ENCODE measurements at places on chromosomes 2 and 18.

- no peak for DNase-seq
These were observed 950.6 kb upstream of the LRATD1 start for GRCh38 chr2:13681936-13682335.

DNA sequence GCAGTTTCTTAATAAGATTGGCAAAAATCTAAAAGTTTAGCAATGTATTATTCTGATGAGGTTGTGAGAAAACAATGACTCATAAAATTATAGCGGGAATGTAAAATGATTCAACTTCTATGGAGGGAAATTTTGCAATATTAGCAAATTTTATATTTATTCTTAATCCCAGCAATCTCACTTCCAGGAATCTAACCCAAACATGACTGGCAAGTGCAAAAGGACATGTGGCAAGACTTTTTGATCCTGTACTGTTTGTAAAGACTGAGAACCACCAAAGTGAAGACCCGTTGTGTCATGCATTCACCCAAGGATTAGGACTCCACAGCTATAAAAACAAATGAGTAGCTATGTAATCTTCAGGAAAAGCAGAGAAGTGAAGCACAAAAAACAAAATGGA lies 234.8 kb upstream of the KYNU start:
- DNase-seq: no peak

DNA sequence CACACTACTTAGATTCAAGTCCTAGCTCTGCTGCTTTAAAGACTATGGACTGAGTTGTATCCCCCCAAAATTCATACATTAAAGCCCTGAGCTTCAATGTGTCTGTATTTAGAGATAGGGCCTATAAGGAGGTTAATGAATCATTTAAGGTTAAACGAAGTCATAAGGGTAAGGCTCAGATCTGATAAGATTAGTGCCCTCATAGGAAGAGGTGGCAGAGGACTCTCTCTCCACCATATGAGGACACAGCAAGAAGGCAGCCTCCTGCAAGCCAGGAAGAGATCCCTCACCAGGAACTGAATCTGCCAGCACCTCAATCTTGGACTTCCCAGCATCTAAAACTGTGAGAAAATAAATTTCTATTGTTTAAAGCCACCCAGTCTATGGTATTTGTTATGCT lies 3.1 kb upstream of the CYTIP start:
- no peak for DNase-seq

DNA sequence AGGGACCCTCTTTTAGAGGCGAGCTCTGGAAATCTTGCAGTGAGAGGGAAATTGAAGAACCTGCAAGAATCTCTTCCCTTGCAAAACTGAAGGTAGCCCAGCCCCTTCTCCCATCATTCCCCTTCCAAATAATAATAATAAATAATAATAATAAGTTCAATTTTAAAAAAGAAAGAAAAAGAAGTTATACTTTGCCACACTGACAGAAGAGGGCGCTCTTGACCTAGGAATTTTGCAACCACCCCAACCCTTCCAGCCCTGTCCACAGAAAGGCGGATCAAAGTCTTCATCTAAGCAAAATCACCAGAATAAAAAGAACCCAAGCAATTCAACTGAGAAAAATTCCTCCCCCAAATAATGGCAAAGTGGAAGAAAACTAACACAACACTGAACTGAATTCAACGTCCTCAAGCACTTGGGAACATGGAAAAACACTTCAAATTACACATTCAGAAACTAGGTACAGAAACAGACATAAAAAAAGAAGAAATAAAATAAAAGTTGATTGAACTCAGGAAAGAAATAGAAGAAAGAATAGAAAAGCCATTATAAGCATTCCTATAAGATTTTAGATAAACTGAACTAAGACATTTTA lies 98.9 kb upstream of the GLS start:
- peak; percentile 49 for DNase-seq

DNA sequence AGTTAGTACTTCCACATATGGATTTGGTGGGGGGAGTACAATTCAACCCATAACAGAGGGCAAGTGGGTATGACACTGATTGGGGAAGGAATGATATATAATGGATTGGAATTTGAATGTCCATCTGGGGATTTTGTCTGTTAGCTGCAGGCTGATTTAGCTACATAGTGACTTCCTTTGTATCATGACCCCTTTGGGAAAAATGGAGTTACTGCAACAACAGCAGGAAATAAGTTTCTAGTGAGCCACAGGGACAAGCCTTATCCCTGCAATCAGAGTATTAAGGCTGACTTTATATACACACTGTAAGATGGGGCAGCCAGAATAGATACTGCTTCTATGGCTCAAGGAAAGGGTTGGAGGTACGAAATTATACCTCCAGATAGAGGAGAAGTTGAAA lies 404.4 kb upstream of the MEIS1 start:
- DNase-seq: no peak

DNA sequence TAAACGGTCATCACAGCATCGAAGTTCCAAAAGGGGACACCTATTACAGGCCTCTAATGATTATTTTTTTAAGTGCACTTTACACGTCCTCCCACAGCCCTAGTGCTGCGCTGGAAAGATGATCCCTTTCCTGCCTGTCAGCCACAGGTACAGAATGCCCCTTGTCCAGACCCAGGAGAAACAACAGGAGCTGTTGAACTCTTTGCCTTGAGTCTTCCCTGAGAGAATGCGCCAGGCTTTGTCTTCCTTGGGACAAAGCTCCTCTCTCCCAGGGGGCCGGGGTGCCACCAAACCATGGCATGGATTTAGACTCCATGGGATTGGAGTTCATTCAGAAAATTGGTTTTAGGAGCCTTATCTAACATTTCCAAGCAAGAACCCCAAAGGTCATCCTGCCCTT lies 319.0 kb upstream of the SOX11 start:
- DNase-seq: no peak

DNA sequence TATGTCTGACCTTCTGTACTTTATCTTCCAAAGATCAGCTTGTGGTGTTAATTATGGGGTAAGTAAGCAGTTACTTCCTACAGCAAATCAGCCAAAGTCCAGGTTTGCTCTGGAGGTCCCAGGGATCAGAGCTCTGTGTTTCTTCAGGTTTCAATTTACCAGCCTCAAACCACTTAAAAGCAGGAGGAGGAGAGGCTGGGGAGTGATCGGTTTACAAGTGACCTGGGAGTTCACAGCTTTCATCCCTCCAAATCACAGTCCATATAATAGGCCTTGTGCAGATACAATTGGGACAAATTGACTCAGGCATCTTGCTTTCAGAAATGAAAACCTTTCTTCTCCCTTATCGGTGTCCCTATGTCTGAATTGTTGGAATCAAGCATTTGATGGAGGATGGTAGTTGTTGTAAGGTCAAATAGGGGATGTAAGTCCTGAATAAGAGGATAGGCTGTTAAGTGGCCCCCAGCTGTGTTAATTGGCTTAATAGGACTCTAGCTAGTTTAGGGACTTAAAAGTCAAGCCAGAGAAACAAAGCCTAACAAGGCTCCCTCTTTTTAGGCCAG lies 188.0 kb upstream of the NT5C1B start:
- no peak for DNase-seq

DNA sequence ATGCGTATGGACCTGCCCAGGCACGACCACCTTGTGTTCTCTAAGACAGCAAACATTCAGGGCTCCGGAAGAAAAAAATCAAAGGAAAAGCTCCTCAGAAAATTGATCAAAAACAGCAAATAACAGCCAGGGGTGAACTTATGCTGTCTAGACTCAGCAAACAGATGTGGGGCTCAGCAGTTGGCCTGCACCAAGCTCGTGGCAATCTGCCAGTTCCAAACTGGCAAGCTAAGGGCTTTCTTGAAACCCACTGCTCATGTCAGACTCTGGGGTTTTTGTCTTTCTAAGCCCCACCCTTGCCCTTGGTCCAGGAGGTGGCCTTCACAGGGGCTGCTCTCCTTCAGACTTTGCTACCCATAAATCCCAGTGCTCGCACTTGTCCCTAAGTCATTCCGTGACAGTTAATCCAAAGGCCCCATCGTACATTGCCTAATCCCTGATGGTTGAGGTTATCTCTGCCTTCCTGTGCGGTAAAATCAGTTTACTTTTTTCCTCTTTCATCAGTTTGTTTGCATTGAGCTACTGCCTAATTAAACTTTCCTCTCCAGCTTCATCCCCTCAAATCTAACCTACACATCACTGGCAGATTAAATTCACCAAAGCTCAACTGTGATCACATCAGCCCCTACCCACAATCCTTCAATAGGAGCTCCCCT lies 408.0 kb downstream of the LRATD1 start:
- no peak for DNase-seq

DNA sequence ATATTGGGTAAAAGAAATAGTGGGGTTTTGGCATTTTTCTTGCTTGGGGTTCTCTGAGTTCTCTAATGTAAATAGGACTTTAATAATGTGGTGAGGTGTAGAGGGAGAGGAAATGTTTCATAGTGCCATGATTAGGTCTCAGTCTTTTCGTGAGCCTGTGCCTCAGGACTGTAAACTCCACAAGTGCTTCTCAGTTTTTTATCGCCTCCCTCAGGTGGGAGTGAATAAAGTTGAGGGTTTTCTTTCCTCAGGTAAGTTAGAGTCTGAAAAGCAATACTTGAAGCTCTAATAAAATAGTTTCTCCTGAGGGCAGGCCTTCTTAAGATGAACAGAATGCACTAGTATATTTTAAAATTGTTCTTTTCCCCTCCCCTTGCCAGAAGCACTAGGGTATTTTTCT lies 243.1 kb upstream of the SETBP1 start:
- DNase-seq: no peak

GRCh38 chr2:186891185-186891621 lies 42.2 kb upstream of the ZSWIM2 start:
- DNase-seq: no peak

DNA sequence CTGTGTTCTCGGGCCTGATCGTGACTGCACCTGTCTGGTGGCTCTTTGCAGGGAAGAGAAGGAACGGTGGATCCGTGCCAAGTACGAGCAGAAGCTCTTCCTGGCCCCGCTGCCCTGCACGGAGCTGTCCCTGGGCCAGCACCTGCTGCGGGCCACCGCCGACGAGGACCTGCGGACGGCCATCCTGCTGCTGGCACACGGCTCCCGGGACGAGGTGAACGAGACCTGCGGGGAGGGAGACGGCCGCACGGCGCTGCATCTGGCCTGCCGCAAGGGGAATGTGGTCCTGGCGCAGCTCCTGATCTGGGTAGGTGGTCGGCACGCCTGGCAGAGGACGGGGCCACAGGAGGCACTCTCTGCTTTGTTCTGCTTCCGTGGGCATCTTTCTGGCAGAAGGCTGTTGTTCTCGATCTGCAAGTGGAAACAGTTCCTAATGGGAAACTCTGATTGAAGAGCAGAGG lies 48.0 kb downstream of the GBX2 start:
- DNase-seq: no peak

All from activated T-cell treated with anti-CD3 and anti-CD28 coated beads, Interleukin-2, amount 50 U/mL, for 4 hours (primary cell).